ENCODE measurements at places on chromosomes 2 and 18.

GRCh38 chr2:30713698-30714097 lies 93.5 kb downstream of the CAPN13 start:
- no peak for DNase-seq

DNA sequence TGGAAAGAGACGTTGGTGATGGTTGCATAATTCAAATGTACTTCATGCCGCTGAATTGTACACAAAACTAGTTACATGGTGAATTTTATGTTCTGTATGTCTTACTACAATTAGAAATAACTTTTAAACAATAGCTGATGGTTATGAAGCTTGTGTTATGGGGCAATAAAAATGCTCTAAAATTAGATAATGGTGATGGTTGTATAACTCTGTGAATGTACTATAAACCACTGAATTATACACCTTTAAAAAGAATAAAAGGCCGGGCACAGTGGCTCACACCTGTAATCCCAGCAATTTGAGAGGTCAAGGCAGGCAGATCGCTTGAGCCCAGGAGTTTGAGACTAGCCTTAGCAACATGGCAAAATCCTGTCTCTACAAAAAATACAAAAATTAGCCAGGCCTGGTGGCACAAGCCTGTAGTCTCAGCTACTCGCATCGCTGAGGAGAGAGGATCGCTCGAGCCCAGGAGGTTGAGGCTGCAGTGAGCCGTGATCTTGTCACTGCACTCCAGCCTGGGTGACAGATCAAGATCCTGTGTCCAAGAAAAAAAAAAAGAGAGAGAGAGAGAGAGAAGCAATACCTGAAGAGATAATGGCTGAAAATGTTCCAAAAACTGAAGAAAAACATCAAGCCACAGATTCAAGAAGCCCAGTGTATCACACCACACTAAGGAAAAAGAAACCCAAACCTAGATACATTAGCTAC lies 6.3 kb downstream of the RNU4ATAC start:
- no peak for DNase-seq

DNA sequence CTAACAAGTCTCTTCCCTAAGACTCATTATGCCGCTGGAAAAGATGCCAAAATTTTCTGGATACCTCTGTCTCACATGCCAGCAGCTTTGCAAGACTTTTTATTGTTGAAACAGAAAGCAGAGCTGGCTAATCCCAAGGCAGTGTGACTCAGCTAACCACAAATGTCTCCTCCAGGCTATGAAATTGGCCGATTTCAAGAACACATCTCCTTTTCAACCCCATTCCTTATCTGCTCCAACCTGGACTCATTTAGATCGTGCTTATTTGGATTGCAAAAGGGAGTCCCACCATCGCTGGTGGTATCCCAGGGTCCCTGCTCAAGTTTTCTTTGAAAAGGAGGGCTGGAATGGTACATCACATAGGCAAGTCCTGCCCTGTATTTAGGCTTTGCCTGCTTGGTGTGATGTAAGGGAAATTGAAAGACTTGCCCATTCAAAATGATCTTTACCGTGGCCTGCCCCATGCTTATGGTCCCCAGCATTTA lies 26.3 kb downstream of the DHRS9 start:
- peak; percentile 42 for DNase-seq

- DNase-seq: no peak
Measured at GRCh38 chr18:42458226-42458625, 503.2 kb downstream of the PIK3C3 start.

DNA sequence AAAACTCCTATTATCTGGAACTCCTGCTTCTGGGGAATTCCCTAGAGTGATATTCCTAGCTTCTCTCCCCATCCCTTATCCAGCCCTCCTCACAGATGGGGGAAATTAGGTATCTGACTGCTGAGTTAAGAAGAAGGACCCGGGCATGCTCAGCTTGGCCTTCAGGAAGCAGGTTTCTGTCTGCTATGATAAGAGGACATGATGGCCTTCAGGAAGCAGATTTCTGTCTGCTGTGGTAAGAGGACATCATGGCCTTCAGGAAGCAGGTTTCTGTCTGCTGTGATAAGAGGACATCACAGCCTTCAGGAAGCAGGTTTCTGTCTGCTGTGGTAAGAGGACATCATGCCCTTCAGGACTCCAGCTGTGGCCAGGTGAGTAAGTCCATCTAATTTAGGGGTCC lies 65.2 kb downstream of the PLEKHM3 start:
- no peak for DNase-seq

GRCh38 chr2:230669386-230669950 lies 43.2 kb upstream of the CAB39 start:
- DNase-seq: no peak

DNA sequence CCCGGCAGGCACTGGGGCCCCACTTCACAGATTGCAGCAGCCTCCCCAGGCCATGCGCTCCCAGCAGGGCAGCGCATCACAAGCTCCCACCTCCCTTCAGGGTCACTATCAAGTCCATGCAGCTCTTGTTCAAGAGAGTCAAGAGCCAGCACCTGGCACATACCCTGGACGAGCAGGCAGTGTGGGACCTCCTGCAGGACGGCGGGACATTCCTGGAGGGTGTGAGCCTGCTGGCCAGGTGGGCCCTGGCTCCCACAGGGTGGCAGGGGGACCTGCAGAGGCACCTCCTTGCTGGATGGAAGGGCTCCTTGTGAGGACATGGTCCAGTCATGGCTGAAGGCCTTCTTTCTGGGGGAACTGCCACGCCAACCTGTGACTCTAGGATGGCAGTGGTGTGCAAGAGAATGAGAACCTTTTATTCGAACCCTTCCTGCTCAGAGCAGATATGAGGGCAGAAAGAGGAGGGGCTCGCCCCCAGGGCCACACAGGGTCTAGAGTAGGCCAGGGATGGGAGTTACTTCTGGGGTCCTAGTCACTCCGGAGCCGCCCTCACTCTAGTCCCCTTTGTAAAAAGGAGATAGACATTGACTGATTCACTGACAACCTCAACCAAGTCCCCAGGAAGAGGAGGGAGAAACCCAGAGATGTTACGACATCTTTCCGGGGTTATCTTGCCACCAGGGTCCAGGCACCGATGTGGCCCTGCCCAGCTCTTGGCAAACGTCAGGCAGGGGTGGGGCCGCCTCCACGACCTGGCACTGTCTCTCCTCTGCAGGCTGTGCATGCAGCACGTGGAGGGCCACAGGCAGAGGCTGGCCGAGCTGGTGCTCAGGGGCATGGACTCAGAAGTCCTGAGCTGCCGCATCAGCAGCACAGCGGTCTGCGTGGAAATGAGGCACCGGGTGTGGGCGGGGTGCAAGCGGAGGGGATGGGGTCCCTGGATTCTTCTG lies 31.3 kb downstream of the HJURP start:
- no peak for DNase-seq

DNA sequence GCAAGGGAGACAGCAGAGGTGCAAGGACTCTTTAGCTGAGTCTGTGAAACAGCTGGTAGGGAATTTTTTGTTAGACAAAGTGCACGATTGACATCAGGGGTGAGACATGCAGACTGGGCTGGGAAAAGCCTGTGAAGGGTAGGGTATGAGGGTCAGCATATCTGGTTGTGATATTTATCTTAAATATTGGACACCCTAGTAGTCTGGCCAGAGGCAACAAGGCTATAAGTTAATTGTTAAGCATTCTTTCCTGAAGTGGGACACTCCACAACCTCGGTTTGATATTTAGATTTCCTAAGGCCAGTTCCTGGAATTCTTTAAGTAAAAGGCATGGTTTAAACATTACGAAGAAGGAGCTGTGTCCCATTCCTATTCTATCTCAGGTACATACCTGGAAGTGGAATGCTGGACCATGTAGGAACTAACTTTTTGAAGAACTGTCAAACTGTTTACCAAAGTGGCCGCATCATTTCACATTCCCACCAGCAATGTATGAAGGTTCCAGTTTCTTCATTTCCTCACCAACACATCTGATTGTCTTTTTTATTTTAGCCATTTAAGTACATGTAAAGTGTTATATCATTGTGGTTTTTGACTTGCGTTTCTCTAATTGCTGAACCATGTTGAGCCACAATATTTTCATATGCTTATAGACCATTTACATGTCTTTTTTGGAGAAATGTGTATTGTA lies 22.5 kb downstream of the EHBP1 start:
- no peak for DNase-seq

GRCh38 chr2:123747326-123747725 lies 277.8 kb upstream of the CNTNAP5 start:
- no peak for DNase-seq

- no peak for DNase-seq
Measured at GRCh38 chr2:70192516-70192915, 1.7 kb upstream of the C2orf42 start.

DNA sequence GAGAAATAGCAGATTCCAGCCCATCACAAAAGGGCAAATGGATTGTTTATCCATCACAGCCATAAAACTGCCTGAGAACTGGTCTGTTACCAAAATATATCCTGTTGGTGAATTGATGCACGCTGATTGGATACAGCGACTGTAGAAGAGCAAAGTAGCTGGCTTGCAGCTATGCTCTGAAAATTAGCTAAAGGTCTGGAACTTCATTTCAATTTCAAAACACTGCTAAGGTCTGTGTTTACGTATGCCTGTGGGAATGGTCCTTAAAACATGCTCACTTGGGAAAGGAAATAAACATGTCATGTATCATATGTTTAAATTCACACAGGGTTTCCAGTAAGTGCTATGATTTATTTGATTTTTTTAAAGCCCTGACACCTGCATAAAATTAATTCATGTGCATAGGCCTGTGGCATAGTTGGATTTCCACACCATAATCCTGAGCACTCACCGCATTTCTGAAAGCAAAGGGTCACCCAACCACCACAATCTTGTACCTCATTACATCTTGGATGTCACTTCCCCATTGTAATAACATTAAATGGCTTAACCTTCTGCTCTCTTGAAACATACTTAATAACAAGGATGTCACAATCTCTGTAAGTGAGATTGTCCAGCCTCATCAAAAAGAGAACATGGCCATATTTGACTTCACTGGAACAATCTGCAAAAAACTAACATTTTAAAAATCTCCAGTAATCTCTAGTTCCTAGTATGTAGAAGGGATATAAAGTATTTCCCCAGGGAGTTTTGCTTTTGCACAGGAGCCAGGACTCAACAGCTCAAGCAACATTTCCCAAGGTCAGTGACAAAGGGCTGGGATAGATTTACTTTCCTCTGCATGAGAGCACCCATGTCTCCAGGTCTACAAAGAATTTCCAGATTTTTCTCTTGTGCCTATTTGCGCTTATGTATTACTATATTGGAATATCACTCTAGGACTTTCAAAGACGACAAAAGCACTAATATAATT lies 109.8 kb downstream of the FARSB start:
- no peak for DNase-seq

DNA sequence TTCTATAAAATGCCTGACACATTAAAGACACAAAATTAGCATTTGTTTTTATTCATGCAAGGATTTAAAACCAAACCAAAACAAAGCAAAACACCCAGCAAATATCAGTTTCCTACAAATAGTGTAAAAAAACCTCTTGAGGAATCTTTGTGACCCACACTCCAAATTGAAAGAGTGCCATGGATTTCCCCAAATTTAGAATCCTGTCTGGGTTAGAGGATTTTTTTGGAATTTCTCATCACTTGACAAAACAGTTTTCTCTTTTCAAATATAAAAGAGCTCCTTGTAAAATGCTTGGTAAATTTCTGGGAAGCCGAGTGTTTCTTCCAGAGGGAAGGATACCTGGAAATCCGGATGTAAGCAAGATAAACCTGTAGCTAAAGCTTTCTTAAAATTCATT lies 1.7 kb upstream of the FN1 start:
- no peak for DNase-seq

GRCh38 chr2:81068144-81068543 lies 763.6 kb upstream of the LRRTM1 start:
- no peak for DNase-seq

DNA sequence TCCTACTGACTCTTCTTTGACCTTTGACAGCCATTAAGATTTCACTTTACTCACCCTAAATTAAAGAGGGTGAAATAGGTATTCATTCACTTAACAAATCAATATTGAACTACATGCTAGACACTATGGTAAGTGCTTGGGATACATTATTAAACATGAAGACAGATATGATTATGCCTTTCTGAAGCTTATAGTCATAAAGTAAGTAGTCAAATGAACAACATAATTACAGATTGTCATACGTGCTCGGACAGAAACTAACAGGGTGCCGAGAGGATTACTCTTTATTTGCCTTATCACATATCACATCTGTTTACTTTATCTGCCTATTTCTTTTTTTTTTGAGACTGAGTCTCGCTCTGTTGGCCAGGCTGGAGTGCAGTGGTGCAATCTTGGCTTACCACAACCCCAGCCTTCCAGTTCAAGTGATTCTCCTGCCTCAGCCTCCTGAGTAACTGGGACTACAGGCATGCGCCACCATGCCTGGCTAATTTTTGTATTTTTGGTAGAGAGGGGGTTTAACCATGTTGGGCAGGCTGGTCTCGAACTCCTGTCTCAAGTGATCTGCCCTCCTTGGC lies 9.8 kb downstream of the ACVR2A start:
- no peak for DNase-seq

GRCh38 chr2:199462956-199463692 lies 5.4 kb upstream of the SATB2 start:
- peak; percentile 95 for DNase-seq

DNA sequence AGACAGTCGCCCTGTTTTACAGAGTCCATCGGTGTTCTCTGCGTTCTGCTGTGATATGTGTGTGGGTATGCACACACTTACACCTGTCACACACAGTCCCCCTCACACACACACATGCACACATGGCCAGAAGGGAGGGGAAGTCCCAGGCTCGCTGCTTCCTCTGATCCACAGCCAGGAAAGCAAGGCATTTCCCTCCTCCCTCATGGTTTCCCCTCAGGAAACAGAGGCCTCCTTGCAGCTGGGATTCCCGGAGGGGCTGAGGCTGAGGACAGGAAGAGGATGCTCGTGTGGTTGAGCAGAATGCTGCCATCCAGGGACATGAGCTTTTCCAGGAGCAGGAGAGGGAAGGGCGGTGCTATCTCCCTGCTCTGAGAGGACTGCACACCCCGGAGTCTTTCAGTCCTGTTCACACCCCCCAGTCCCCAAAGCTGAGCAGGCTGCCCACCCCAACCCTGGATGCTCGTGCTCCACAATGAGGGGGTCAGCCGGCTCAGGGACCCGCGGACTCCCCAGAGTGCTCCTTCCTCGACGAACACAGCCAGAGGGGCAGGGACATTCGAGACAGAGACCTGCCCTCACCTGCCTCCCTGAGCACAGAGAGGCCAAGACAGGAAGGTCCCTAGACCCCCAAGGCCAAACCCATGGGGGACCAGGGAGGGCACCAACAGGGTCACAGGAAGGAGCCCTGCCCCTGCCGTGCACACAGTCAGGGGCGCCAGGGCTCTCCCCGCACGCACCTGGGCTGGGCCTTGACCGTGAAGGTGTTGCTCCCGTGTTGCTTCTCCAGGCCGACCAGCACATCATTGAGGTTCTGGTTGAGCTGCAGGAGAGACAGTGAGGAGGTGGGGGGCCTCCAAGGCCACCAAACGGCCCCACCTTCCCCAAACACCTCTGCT lies 45.3 kb downstream of the BIN1 start:
- no peak for DNase-seq
